ENCODE measurements at places on chromosomes 6 and 20. TPM values are rescaled to one million over a fixed set of nuclear protein-coding genes. Genes with fewer than 3 reads are reported as not detected.
A peak's percentile ranks its signal among the peaks of the same experiment; 100 is the strongest.

NEURL2 gene
- total RNA-seq = 6.8 TPM

- DNase-seq = peak; percentile 40
Measured at GRCh38 chr6:14732844-14733757, 512.8 kb upstream of the JARID2 start.

HLA-DOB gene
- total RNA-seq = not detected

HEY2 gene
- 0.25 TPM for total RNA-seq

- peak; percentile 35 for DNase-seq
Measured at GRCh38 chr6:56767892-56768531, 125.3 kb upstream of the DST start.

DNA sequence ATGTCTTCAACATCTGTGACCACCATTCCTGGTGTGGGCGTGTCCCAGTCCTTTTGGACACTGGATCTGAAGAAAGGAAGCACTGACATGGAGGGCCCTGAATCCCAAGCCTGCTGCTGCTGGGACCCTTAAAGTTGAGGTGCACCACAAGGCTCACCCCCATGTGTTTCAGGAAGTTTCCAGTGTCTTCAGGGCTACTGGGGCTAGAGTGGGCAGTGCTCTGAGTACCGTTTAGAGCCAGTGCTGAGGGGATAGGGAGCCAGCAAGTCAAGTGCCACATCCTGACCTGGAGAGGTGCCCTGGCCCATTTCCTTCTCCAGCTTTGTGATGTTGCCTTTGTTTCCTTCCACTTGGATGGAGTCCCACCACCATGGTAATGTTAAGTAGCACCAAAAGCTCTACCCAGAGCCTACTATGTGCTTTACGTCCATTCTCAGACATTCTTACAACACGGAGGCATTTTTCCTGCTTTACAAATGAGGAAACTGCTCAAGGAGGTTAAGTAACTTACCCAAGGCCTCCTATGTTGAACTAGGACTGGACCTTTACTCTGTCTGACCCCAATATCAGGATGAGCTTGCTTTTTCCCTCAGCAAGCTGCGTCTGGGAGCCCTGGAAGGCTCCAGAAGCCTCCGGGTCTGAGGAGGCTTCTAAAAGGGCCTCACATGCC lies 552 bp upstream of the DEF6 start:
- no peak for DNase-seq

DNA sequence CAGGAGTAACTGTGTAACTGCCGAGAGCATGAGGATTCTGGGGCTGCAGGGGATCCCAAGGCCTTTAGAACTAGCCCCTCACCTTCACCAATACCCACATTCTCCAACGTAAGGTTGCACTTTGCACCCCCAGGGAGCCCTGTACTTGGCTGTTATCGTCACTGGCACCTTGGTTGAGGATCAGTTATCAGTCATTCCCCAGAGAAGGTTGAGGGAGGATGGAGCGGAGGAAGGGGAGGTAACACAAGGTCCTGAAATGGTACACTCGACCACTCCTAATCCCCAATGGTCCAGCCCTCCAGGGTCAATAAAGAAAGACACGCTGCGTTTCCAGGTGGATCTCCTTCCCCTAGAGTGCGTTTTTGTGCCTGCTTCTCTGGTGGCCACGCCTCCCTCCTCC lies 1.1 kb upstream of the SPDEF start:
- DNase-seq = no peak
